ENCODE measurements at places on chromosomes 5 and 9. TPM values are rescaled to one million over a fixed set of nuclear protein-coding genes. Genes with fewer than 3 reads are reported as not detected.

ACTBL2 gene
- total RNA-seq = not detected

SPINK13 gene
- not detected for total RNA-seq

CMYA5 gene
- 0.34 TPM for total RNA-seq

C5orf34 gene
- total RNA-seq = 1.3 TPM

CMBL gene
- total RNA-seq = 0.68 TPM

PRLR gene
- under 0.01 TPM for total RNA-seq

PCDHA4 gene
- 2.3 TPM for total RNA-seq

FOXD1 gene
- 13.0 TPM for total RNA-seq

VCP gene
- 302 TPM for total RNA-seq

ORM2 gene
- not detected for total RNA-seq

PCDHGA8 gene
- 1.3 TPM for total RNA-seq

UQCRQ gene
- total RNA-seq = 107 TPM

NDOR1 gene
- 5.8 TPM for total RNA-seq

LCN9 gene
- not detected for total RNA-seq

FBXO10 gene
- total RNA-seq = 9.8 TPM

PHF24 gene
- 0.68 TPM for total RNA-seq

MYOT gene
- not detected for total RNA-seq

CHSY3 gene
- under 0.01 TPM for total RNA-seq

TMC1 gene
- 0.71 TPM for total RNA-seq

EIF4EBP3 gene
- total RNA-seq = 3.1 TPM

SLC2A6 gene
- 3.8 TPM for total RNA-seq

PCDHGB7 gene
- total RNA-seq = 1.4 TPM

LIX1 gene
- not detected for total RNA-seq

ZNG1F gene
- total RNA-seq = 21.6 TPM

SOHLH1 gene
- total RNA-seq = not detected

GFI1B gene
- not detected for total RNA-seq

ANKRD55 gene
- not detected for total RNA-seq

ADAMTS13 gene
- 3.8 TPM for total RNA-seq

NSUN2 gene
- total RNA-seq = 68.0 TPM

RASGRF2 gene
- total RNA-seq = 1.0 TPM

CTXN3 gene
- total RNA-seq = not detected

CCL19 gene
- total RNA-seq = not detected

PDZD2 gene
- 11.5 TPM for total RNA-seq

Data from nasal cavity respiratory epithelium epithelial cell of viscerocranial mucosa (primary cell).